ENCODE measurements at places on chromosomes 4 and X.

DNA sequence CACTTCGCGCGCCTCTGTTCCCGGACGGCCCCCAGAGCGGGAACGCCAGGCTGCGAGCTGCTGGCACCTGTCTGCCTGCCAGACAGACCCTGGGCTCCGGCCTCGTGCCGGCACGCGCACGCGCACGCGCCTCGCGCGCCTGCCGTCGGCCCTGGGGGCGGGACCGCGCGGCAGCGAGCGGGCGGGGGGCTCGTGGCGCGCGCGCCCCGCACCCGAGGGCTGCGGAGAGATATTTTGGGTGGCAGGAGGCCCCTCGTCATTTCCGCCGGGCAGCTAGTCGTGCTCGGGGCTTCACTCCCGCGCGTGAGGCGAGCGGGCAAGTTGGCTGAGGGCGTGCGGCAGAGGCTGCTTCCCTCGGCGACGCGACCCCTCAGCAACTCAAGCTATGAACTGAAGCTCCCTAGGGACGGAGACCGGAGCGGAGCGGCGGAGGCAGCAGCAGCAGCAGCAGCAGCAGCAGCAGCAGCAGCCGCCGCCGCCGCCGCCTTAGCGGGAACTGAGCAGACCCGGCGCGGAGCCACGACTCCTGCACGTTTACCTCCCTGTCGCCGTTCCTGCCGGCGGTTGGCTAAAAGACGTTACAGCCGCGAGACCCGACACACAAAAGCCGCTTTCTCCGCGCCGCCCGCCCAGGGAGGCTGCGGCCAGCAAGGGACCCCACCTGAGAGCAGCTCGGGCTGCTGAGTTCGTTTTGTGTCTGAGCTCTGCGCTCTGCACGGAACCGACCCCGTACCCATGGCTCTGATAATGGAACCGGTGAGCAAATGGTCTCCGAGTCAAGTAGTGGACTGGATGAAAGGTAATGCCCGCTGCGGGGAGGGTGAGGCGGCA is at the start of gene CNKSR2:
CNKSR2 (plus strand) TSS at position 256 of the 831 bp plus-strand sequence; CDS start at position 736, 480 bp downstream.
- DNase-seq, result peak; percentile 70
- H3K36me3 ChIP-seq, result no peaks in the 10 kb centered on the region
- no peaks in the 10 kb centered on the region for H3K27me3 ChIP-seq
- H3K27ac ChIP-seq, result no peak within 1 kb of the TSS

DNA sequence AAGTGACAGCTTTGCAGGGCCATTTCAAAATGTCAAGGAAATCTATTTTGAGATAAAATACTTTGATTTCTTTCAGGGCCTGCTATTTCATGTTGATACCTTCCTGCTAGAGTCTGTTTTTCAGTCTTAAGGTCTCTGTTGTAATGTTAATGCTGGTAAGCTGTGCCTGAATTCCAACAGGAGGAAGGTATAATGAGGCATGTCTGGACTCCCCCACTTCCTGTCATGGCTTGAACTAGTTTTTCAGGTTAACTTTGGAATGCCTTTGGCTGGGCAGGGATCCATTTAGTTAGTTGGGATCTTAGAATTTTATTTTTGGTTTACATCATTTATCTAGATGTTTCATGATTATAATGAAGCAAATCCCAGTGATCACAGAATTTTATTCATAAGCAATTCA is 279.0 kb downstream of the CFAP47 start:
- no peaks in the 10 kb centered on the region for H3K36me3 ChIP-seq
- DNase-seq, result no peak
- no peak overlapping the region for H3K27ac ChIP-seq

DNA sequence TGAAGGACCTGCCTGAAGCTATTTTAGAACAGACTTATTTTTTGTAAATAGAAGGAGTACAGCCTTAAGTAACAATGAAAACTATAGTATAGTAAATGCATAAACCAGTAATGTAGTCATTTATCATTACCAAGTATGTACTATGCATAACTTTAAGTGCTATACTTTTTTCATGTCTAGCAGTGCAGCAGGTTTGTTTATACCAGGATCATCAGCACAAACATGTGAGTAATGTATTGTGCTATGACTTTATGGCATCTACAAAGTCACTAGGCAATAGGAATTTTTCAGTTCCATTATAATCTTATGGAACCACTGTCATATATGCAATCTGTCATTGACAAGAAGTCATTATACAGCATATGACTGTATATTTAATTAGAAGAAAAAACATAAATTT is 3.4 kb upstream of the ODAPH start:
- H3K4me1 ChIP-seq, result peaks cover 4% of the 10 kb centered on the region
- H3K4me3 ChIP-seq, result no peak overlapping the region
- peaks cover 2% of the 10 kb centered on the region for H3K27me3 ChIP-seq
- DNase-seq, result no peak
- H3K27ac ChIP-seq, result no peak overlapping the region

DNA sequence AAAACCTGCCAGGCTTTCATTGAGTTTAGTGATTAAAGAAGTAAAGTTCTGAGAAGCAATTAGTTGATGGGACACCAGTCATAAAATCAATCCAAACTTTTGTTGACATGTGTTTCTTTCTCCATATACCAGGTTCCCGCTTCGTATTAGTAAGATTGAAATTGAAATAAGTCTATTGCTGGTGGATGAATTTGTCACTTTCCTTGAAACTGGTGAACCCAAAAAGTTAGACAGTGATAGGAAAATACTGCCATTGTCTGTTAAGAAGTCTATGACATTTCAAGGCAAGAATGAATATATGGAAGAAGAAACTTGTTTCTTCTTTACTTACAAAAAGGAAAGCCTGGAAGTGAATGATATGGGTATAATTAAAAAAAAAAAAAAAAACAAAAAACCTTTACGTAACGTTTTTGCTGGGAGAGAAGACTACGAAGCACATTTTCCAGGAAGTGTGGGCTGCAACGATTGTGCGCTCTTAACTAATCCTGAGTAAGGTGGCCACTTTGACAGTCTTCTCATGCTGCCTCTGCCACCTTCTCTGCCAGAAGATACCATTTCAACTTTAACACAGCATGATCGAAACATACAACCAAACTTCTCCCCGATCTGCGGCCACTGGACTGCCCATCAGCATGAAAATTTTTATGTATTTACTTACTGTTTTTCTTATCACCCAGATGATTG is at the start of gene CD40LG:
CD40LG (plus strand) TSS at position 482 of the 684 bp plus-strand sequence; CDS start at position 573, 91 bp downstream.
- DNase-seq, result peak; percentile 69
- peaks cover 47% of the 10 kb centered on the region for H3K36me3 ChIP-seq
- H3K27ac ChIP-seq, result peak within 1 kb of the TSS; percentile 99
- no peaks in the 10 kb centered on the region for H3K27me3 ChIP-seq
- H3K4me3 ChIP-seq, result peak within 1 kb of the TSS; percentile 93
- H3K4me1 ChIP-seq, result peaks cover 47% of the 10 kb centered on the region

GRCh38 chrX:46722742-46723568 is 36.0 kb downstream of the SLC9A7 start:
- H3K27me3 ChIP-seq, result no peaks in the 10 kb centered on the region
- no peak overlapping the region for H3K4me3 ChIP-seq
- H3K36me3 ChIP-seq, result no peaks in the 10 kb centered on the region
- DNase-seq, result no peak

- no peak overlapping the region for H3K4me3 ChIP-seq
- no peak overlapping the region for H3K27ac ChIP-seq
- DNase-seq, result no peak
- H3K27me3 ChIP-seq, result peaks cover 3% of the 10 kb centered on the region
Observed at GRCh38 chr4:95510145-95510544, 38.6 kb downstream of the UNC5C start.

GRCh38 chrX:73525928-73526690 is 36.9 kb upstream of the CHIC1 start:
- H3K27me3 ChIP-seq, result no peaks in the 10 kb centered on the region
- no peak overlapping the region for H3K4me3 ChIP-seq
- no peak overlapping the region for H3K27ac ChIP-seq
- H3K4me1 ChIP-seq, result no peaks in the 10 kb centered on the region

DNA sequence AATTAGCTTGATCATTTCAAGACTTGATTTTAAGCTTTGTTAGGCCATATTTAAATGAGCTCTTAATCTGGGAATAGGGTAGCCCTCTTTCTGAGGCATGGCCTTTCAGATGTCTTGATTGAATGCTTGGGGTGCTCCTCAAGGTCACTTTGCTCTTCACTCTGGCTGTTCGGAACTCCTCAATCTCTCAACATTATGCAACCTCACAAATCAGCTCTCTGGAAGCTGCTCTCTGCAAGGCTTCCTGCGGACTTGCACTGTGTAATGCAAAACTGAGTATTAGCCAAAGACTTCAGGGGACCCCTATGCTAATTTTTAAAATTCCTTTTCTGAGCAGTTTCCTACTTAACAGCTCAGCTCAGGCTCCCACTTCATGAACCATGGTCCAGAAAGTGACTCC is 398.3 kb downstream of the PRDM5 start:
- no peaks in the 10 kb centered on the region for H3K36me3 ChIP-seq
- no peak overlapping the region for H3K4me3 ChIP-seq
- no peak overlapping the region for H3K27ac ChIP-seq
- no peaks in the 10 kb centered on the region for H3K27me3 ChIP-seq
- no peaks in the 10 kb centered on the region for H3K4me1 ChIP-seq

DNA sequence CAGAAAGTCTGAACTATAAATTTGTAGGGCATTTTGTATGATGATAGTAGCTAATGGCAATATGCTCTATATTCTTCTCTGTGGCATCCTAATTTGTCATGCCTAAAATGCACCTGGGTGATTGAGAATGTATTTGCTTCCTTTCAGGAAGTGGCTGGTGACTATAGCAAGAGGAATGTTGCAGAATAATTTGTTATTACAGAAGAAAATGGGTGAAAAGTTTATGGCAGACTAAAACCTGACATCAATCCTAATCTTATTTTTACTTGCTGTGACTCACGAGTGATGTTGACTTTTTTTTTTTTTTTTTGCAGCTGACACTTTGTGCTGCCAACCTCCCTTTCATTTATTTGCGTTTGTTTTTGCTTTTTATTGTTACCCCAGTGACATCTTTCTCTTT is 141.1 kb downstream of the MSL3 start:
- DNase-seq, result no peak
- no peak overlapping the region for H3K4me3 ChIP-seq
- peaks cover 1% of the 10 kb centered on the region for H3K27me3 ChIP-seq
- no peaks in the 10 kb centered on the region for H3K36me3 ChIP-seq

GRCh38 chr4:53861856-53862610 is 202.4 kb downstream of the CHIC2 start:
- H3K36me3 ChIP-seq, result no peaks in the 10 kb centered on the region
- no peaks in the 10 kb centered on the region for H3K4me1 ChIP-seq
- no peaks in the 10 kb centered on the region for H3K27me3 ChIP-seq
- no peak for DNase-seq

DNA sequence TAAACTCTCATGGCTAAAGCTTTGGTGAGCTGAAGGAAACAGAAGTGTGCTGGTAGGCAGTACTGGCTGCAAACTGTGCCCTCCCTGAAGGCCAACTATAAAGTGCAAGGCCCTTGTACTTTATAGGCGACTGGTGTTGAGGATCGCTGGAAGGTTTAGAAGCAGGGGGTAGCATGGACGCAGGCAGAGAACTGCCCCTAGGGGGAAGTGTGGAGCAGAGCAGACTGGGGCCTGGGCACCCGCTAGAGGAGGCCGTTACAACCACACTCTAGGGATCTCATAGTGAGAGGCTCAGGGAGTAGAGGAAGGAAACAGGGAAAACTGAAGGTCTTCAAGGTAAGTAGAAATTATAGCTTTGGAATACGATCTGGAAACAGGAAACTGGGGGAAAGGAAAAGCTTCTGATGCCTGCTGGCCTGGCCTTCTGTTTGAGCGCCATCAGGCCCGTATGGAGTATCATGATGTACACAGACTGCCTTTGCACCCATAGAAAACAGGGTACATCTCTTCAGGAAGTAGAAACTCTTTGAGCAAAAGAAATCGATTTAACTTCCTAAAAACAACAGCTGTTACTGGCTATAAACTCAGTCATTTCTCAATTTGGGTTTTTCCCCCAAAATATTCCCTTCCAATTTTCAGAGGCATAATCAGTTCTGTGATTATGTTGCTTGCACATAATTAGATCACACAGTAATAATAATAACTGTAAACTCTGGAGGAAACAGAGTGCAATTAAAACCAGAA is 23.9 kb upstream of the TMSB4X start:
- peaks cover 80% of the 10 kb centered on the region for H3K4me1 ChIP-seq
- H3K27me3 ChIP-seq, result no peaks in the 10 kb centered on the region
- H3K27ac ChIP-seq, result peak overlapping the region; percentile 96
- peak; percentile 84 for DNase-seq
- peaks cover 2% of the 10 kb centered on the region for H3K36me3 ChIP-seq

DNA sequence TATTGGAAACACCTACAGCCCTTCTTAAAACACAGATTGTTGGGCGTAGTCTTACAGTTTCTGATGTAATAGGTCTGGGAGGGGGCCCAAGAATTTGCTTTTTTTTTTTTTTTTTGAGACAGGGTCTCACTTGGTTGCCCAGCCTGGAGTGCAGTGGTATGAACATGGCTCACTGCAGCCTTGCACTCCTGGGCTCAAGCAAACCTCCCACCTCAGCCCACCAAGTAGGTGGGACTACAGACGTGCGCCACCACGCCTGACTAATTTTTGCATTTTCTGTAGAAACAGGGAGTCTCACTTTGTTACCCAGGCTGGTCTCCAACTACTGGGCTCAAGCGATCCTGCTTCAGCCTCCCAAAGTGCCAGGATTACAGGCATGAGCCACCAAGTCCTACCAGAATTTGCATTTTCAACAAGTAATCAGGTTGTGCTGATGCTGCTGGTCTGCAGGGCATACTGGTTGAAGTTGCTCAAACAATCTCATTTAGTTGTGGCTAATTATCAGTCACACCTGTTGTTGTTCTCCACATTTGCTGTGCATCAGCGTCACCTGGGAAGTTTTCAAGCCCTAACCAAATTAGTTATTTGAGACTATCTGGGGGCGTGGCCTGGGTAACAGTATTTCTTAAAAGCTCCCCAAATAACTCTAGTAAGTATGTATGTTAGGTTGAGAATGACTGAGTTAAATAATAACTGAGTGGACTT is 14.0 kb downstream of the TMEM154 start:
- no peaks in the 10 kb centered on the region for H3K27me3 ChIP-seq
- H3K27ac ChIP-seq, result no peak overlapping the region
- peaks cover 2% of the 10 kb centered on the region for H3K36me3 ChIP-seq
- peaks cover 29% of the 10 kb centered on the region for H3K4me1 ChIP-seq
- DNase-seq, result no peak

DNA sequence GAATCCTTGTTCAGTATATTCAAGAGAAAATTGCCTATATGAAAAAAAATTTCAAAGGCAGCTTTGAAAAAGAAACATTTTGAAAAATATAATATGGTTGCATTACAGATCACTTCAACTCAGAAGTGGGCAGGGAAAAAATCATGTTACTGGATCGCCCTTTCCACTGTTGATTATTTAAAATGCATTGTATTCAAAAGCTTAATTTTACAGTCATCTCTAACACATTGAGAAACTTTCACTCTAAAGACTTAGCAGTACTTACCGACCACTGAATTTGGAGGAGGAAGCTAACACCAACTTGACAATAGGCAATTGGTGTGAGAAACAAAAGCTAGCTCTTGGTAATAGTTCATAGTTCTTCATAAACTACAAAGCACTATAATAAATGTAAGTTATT is 101.9 kb downstream of the CEP135 start:
- no peak overlapping the region for H3K4me3 ChIP-seq
- peaks cover 51% of the 10 kb centered on the region for H3K27me3 ChIP-seq
- H3K27ac ChIP-seq, result no peak overlapping the region
- peaks cover 12% of the 10 kb centered on the region for H3K4me1 ChIP-seq

DNA sequence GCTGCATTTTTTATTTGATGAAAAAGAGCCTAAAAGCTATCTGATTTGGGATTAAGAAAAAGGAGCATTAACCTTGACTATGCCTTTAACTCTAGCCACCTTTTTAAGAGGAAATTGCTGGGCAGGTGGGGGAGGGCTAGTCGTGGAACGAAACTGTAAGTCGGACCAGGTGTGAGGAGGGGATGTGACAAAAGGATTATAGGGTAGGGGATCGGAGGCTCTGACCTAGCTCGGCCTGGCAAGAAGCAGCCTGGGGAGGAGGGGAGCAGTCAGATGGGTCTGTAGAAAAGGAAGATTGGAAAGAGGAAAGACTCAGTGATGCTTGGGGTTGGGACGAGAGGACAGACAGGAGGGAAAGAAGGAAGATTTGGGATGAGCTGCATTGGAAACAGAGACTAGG is 21.1 kb upstream of the SPCS3 start:
- H3K36me3 ChIP-seq, result no peaks in the 10 kb centered on the region
- no peak for DNase-seq
- no peak overlapping the region for H3K27ac ChIP-seq
- H3K4me1 ChIP-seq, result no peaks in the 10 kb centered on the region
- peaks cover 6% of the 10 kb centered on the region for H3K27me3 ChIP-seq
